ENCODE measurements at places on chromosomes 13 and 19.

GRCh38 chr19:55720214-55720746, 17.9 kb downstream of the NLRP9 start:
- DNase-seq, result no peak

DNA sequence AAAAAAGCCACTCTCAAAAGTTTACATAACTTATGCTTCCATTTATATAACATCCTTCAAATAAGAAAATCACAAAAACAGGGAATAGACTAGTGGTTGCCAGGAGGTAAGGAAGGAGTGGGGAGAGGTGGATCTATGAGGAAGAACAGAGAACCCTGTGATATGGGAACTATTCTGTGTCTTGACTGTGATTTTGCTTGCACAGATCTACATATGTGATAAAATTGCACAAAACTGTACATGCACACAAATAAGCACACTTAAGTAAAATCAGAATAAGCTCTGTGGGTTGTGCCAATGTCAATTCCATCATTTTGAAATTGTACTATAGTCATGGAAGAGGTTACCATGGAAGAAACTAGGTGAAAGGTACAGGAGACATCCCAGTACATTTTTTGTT, 121.6 kb upstream of the SGCG start:
- no peak for DNase-seq

DNA sequence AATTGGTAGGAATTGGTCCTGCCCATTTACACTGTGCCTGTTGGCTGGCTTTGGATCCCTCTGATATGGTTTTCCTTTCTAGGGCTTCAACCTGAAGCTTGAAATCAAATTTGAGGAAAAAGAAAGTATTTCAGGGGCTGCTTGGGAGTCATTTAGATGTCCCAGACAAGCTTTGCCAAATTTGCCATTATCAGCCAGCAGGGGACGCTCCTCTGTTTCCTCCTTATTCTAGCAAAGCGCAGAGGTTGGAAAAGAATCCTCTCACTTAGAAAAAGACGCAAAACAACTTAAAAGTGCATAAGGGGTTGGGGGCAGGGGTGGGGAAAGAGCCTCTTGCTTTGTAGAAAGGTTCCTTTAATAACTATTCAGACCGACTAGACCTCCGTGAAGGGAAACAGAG, 1211.1 kb upstream of the PCDH20 start:
- no peak for DNase-seq

DNA sequence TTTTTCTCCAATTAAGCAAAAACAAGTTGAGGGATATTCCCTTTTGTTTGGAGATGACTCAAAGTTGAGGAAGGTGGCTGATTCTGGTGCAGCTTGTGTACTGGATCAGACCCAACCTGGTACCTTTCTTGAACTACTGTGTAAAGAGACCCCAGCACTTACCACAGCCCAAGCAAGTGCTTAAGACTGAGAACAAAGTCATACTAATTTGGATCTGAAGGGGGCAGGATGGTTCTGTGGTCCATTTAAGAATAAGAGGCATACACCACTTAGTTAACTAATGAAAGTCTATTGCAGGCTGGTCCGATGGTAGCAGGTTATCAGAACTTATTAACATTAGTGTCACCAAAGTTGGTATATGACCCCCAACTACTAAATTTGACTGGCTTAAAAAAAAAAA, 6.3 kb downstream of the THSD1 start:
- no peak for DNase-seq

DNA sequence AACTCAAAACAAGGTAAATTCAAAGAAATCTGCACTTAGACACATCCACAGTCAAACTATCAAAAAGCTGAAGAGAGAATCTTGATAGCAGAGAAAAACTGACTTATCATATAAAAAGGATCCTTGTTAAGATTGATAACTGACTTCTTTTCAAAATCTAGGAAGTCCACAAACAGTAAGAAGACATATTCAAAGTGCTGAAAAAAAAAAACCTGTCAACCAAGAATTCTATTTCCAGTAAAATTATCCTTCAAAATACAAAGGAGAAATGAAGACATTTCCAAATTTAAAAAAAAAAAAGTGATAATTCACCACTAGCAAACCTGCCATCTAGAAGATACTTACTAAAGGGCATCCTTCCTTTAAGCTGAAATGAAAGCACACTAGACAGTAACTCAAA, 15.0 kb downstream of the VWA8 start:
- DNase-seq, result no peak

DNA sequence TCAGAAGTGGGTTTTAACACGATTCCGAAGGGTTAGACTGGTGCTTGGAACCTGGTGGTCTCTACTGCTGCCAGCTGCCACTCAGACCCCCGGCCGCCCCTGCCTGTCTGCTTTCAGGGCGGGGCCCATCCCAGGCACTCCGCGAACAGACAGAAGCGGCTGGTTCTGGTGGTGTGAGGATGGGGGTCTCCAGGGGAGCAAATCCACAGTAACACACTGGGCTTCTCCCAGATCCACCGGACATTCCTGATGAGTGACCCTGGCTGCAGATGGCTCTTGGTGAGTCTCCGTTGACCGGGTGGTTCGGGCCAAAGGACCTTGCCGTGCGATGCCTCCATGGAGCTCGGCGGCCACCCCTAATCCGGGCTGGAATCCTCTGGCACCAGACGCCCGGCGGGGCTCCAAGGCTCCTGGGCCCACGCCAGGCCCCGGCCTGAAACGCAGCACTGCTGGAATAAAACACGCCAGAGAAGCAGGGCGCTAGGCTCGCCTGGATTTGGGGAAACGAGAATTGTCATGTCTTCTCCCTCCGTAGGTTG, 2.1 kb upstream of the PTBP1 start:
- DNase-seq, result no peak

DNA sequence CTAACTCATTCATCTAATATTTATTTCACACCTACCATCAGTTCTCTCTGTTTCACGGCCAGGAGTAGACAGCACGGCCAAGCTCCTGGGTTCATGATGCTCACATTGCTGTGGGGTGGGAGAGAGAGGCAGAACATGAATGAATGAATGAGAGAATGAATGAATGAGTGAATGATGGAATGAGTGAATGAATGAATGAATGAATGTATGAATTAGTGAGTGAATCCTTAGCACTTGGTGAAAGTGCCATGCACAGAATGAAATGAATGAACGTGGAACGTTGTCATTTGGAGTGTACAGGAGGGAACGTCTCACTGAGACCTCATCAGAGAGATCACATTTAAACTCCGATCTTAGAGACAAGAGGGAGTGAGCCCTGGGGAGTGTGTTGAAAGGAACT, 11.9 kb upstream of the KIR2DL4 start:
- no peak for DNase-seq

- DNase-seq, result no peak
These were observed 1124.2 kb downstream of the SLITRK1 start for GRCh38 chr13:82758044-82758443.

DNA sequence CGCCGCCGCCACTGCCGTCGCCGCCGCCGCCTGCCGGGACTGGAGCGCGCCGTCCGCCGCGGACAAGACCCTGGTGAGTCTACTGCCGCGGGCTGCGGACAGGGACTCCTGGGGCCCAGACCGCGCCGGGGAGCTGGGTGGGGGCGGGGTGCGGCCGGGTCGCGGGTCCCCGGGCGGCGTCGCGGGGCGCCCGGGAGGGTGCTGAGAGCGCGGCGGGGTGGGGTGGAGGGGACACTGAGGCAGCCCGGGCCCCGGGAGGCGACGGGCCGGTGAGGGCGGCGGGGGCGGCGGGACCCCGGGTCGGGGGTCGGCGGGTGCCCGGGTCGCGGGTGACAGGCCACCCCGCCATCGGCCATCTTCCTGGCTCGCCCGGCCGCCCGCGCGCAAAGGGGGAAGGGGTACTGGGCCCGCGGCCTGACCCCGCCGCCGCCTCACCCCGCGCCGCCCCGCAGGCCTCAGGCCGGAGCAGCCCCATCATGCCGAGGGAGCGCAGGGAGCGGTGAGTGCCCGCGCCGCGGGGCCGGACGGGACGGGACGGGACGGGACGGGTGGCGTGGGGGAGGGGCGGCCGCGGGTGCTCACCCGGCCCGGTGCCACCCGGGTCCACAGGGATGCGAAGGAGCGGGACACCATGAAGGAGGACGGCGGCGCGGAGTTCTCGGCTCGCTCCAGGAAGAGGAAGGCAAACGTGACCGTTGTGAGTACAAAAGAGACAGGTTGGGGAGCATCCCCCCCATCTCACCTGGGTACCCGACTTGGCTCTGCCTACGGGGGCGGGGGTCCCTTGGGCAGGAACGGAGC, 489 bp downstream of the CCNE1 start:
- DNase-seq, result peak; percentile 9

- no peak for DNase-seq
These were observed 233 bp downstream of the ZNF561 start for GRCh38 chr19:9620842-9621155.

DNA sequence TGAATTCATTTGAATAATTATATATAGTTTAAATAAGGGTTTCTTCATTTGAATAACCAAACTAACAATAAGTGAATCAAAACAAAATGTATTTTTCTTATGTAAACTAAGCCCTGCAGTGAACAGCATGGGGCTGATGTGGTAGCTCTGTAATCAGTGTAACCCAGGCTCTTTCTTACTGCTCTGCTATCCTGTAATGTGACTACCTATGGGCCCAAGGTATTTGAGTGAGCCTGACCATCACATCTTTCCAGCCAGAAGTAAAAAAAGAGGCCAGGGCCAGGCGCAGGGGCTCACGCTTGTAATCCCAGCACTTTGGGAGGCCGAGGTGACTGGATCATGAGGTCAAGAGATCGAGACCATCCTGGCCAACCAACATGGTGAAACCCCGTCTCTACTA, 494.6 kb downstream of the DCT start:
- no peak for DNase-seq

DNA sequence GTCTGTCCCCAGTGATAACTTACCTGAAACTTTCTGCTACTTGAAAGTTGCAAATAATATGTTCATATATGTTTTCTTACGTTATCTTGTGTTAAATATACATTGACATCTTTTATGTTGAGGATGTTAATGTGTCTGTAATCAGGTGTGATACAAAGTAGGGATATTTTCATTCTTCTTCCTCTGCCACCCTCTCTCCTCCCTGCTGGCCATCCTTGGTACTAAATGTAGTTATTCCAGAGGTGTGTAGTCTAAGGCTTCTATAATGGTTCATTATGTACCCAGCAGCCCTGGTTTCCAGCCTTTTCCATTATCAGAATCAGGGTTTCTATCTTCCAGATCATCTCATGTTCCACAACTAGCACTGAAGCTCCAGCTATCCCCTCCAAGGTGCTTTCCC, 606.7 kb upstream of the KLHL1 start:
- no peak for DNase-seq

DNA sequence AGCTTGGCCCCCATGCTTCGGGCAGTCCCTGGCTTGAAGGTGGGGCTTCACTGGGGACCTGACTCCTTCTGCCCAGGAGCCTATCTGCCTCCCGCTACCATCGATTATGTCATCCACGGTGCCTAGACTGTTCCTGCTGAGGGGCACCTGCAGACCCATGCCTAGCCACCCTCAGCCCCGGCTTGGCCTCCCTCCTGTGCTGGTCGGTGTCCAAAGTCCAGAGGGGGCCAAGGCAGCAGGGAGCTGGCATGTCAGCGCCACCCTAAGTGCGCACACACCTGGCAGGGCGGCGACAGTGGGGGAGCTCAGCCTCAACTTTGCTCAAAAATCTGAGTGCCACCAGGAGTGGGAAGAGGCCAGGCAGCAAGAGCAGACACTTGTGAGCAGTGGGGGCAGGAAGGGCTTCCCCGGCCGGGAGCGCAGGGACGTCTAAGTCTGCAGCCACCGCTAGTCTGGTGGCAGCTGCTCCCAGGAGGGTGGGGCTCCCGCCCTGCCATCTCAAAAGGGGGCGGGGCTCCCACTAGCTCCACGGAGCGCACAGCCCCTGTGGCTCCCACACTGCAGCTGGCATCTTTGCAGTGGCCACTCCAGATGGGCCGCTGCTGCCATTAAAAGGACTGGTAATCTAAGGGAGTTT, 13.5 kb upstream of the URAD start:
- DNase-seq, result no peak

DNA sequence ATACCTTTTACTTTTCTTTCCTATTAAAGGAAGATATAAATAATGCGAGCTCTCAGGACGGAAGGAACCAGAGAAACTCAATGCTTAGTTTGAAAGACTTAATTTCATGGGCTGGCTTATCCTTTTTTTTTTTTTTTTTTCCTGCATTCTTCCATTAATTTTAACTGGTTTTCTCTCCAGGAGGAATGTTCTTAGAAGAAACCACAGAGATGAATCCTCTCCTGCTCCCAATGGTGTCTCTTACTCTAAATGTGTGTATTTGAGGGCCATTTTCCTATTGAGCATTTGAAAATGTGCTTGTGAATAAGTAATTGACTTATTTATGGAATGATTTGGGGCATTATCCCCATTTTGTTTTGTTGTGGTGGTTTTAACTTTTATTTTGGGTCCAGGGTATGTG, 494.9 kb downstream of the FOXO1 start:
- DNase-seq, result no peak

GRCh38 chr13:71218960-71219359, 648.0 kb downstream of the DACH1 start:
- DNase-seq, result no peak

- DNase-seq, result no peak
These were observed 18.4 kb upstream of the ITM2B start for GRCh38 chr13:48214519-48215121.

DNA sequence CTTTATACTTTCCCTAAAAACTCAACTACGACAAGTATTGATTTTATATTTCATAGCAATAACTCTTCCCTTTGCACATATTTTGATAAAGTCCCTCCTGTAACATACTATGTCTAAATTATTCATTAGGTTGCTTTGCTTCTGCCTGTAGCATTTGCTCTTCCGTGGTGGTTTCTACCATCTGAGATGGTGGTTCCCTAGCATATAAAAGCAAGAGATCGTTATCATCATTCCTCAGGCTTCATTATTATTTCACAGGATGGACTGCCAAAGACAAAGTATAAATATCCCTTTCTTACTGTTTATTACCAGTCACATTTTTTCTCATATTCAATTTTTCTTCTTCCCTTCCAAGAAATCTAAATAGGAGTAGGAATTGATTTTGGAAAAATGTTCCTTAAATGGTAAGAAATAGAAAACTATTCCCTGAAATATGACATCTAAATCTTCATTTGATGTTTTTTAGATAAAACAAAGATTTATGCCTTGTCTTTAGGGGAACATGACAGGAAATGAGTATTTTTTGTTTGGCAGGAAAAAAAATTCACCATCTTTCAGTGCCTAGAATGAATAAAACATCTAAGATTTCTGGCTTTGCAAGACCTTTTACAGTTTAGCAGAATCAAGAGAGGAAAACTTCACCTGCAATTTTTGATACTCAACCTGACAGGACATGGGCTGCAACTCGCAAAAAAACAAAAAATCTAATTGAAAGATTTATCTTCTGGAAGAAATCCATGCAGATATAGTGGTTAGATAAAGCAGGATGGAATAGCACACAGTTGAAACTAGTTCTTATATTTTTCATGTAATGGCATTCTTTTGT, 340.0 kb downstream of the SPRY2 start:
- DNase-seq, result no peak

GRCh38 chr13:27354379-27354778, 70.0 kb upstream of the GTF3A start:
- DNase-seq, result no peak

- DNase-seq, result no peak
These were observed 21.3 kb downstream of the ARHGEF1 start for GRCh38 chr19:41904118-41904870.

- DNase-seq, result no peak
These were observed 25.8 kb downstream of the NALCN start for GRCh38 chr13:101390461-101390860.
